Right cardiac atrium (tissue), 5 donors: ENCODE measurements at places on chromosomes 16 and 17. TPM values are rescaled to one million over a fixed set of nuclear protein-coding genes. Genes with fewer than 3 reads are reported as not detected.

The IL17C gene
- total RNA-seq, result not detected

GRCh38 chr17:57782647-57783337, 37.7 kb upstream of the CCDC182 start:
- peak; percentile 57 for DNase-seq

The GRB2 gene
- 132 TPM for total RNA-seq

DNA sequence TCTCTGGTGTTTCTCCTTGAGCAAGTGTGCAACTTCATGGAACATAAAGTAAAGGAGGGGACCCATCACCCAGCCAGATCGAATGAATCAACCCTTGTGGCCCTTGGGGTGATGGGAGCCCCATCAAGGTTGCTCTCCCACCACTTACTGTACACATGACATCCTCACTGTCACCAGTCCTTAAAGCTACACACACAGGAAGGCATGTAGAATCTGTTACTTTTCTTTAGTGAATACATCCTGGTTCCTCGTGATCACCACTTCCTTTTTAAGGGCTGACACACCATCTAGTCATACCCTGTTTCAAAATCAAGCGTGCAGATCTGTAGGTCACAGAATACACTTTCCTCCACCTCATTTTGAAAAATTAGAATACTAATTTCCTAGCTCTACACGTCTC, 22.6 kb upstream of the MPHOSPH6 start:
- no peak for DNase-seq

The HIC1 gene
- total RNA-seq, result 25.1 TPM

GRCh38 chr16:17404941-17405689, 65.6 kb downstream of the XYLT1 start:
- DNase-seq, result peak; percentile 91

- DNase-seq, result no peak
Observed at GRCh38 chr17:19344311-19345066, 18.0 kb downstream of the B9D1 start.
